ENCODE measurements at places on chromosomes 4 and X.

GRCh38 chr4:157293673-157294072 lies 73.1 kb downstream of the GRIA2 start:
- no peak for DNase-seq

DNA sequence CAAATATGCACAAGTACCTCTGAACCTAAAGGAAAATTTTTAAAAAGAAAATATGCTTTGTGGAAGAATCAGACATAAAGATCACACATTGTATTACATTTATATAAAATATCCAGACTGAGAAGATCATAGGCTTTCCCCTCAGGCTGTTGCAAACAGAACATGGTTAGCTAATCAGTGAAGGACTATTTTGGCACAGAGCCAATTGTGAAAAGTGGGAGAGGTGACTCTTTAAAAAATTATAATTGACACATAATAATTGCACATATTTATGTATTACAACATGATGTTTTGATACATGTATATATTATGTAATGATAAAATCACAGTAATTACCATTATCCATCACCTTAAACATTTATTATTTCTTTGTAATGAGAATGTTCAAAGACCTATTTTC lies 44.1 kb upstream of the FOXR2 start:
- DNase-seq: no peak

DNA sequence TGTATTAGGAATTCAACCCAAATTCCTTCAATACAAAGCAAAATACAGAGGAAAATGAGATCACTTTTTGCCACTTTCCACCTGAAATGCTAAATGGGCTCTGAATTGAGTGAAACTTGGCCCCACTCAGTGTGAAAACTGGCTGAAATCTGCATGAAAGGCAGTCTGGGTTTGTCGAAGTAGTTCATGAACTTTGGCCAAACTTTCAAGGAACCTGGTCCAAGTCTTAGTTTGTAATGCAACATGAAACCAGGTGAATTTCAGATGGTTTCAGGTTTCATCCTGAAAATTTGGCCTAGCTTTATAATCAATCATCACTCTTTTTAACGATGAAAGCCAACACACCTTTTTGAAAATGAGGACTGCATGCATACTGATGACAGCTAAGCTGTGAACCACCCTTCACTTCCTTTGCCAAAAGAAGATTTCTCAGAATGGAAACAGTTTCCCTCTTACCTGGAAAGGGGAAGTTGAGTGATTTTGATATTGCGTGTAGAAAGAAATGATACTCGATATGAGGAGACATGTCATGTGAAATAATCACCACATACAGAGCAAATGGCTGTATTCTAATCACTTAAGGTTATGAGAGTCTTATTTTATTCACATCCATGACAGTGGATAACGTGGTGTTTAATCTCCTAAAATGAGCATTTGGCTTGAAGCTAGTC lies 209.9 kb upstream of the ETNPPL start:
- DNase-seq: no peak

GRCh38 chr4:23455456-23456158 lies 434.2 kb downstream of the PPARGC1A start:
- no peak for DNase-seq

DNA sequence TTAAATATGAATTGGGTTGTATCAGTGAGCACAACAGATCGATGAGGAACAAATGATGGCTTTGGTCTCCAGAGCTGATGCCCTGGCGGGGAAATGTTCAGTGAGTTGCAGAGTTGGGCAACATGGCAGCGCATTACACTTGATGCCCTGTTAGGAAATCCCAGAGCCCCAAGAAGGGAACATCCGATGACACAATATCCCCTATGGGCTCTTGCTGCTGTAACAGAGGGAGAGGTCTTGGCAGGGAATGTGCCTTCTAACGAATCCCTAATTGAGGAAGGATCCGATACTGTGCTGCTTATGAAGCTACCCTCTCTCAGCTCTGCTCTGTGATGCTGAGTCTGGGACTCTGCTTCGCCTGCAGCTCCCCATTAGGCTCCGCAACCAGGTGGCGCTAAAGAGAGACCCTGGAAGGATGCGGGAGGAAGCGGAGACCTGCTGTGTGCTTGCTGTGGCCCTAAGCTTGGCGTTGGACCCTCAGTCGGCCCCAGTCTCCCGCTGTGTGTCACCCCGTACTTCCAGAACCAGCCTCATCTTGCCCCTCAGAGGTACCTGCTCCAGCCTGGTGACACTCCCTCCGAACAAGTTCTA lies 38.9 kb downstream of the PDHA1 start:
- DNase-seq: peak; percentile 14

DNA sequence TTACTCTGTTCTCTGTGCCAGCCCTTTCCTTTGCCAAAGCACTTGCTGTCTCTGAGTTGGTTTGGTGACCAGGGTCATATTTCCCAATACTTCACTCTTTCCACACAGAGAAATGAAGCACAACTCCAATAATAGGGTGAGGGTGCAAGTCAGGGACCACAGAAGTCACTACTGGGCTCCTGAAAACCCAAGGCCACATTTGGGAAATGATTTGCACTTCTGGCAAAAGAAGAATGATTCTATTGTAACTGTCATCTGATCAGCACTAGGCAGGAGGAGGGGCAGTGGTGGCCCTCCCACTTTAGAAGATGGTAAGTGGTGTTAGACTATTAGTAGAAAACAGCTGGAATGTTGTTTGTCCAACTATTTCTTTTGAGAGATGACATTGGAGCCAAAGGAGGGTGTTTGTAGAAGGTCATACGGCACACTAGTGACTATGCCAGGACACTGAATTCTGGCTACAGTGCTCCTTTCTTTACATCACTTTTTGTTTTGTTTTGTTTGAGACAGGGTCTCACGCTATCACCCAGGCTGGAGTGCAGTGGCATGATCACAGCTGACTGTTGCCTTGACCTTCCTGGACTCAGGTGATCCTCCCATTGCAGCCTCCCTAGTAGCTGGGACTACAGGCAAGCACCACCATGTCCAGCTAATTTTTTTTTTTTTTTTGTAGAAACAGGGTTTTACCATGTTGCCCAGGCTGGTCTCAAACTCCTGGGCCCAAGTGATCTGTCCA lies 10.8 kb upstream of the HADH start:
- DNase-seq: no peak

- DNase-seq: no peak
These were observed 137.6 kb downstream of the DCK start for GRCh38 chr4:71130827-71131603.

DNA sequence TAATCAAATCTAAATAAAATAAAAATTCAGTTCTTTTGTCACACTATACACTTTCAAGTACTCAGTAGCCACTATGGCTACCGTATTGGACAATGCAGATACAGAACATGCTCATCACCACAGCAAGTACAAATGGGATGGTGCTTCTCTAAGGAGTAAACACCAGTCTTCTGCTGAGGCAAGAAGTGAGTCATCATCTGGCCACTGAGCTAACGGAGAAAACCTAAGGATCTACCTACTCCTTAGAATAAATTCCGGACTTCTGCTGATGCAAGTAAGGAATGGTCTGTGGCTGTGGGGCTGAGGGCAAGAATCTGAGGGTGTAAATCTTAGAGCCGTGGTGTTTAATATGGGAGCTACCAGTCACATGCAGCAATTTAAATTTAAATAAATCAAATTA lies 11.3 kb upstream of the RBMXL3 start:
- no peak for DNase-seq

DNA sequence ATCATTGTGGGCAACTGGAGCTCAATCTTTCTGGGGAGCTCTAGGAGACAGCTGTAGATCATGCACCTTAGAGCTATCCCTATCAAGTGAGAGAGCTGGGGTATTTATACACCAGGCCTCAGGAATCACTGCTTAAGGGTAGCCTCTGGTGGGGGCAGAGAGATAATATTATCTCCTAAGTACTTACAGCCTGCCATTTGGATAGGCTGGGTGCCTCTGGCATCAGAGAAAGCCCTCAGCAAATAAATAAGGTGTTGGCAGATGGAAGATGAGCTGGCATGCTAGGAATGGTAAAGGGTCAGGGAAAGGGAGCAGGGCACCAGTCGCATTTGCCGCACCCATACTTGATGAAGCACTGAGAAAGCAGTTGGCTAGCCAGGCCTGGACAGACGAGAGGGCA lies 75.9 kb downstream of the HCCS start:
- DNase-seq: no peak

DNA sequence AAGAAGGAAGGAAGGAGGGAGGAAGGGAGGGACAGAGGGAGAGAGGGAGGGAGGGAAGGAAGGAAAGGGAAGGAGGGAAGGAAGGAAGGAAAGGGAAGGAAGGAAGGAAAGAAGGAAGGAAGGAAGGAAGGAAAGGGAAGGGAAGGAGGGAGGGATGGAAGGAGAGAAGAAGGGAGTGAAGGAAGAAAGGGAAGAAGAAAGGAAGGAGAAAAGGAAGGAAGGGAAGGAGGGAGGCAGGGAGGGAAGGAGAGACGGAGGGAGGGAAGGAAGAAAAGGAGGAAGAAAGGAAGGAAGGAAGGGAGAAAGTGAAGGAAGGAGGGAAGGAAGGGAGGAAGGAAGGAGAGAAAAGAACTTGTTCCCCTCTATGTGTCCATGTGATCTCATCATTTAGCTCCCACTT lies 465.0 kb downstream of the KCTD8 start:
- DNase-seq: no peak

DNA sequence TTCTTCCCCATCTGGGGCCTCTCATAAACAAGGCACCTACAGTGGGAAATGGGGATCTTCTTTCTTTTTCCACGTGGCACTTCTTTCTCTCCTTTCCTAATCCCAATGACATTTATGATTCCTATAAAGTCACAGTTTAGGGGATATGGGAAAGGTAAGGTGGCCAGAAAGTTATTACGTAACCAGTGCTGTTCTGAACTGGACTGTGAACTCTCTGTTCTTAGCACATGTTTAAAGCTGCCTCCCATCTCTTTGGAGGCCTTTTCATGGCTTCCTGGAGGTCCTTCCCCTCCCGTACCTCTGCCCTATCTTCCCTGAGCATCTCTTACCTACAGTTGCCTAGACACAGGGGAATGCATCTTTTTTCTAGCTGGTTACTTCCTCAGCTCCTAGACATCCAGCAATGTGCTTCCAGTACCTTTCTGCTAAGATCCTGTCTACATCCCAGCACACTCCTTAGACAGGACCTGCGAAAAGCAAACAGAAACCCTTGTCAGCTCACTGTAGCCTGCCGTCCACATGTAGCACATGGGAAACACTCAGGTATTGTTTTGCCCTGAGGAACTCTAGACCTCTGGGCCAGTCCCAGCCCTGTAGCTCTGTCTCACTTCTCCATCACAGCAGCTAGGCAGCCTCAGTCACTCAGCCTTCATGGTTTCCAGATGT lies 195.4 kb downstream of the NWD2 start:
- DNase-seq: no peak

- DNase-seq: no peak
These were observed 938.3 kb downstream of the RAB28 start for GRCh38 chr4:12545812-12546211.

DNA sequence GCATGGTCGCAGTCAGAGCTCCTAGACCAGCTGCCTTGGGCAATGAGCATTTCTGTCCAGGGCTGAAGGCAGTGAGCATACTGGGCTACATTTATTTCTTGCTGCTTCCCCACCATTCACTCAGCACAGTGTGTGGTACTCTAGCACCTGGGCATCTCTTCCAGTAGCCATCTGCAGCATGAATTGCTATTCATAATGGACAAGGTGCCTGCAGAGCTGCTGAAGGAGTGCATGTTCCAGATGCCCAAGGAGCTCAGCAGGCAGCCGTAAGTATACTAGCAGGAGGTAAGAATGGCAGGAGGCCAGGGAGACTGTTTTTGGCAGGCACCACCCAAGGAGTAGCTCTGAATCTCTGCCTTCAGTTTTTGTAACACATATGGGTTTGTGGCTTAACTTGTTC lies 110.4 kb upstream of the RXFP1 start:
- DNase-seq: no peak
